ENCODE measurements at places on chromosomes 4 and X. TPM values are rescaled to one million over a fixed set of nuclear protein-coding genes. Genes with fewer than 3 reads are reported as not detected.

GRCh38 chr4:9963328-9963727 is 58.0 kb downstream of the SLC2A9 start:
- no peak for DNase-seq

GRCh38 chr4:37805091-37805490 is 21.4 kb upstream of the PGM2 start:
- no peak for DNase-seq

- no peak for DNase-seq
These were observed 598.2 kb upstream of the NDST4 start for GRCh38 chr4:115711575-115711974.

DNA sequence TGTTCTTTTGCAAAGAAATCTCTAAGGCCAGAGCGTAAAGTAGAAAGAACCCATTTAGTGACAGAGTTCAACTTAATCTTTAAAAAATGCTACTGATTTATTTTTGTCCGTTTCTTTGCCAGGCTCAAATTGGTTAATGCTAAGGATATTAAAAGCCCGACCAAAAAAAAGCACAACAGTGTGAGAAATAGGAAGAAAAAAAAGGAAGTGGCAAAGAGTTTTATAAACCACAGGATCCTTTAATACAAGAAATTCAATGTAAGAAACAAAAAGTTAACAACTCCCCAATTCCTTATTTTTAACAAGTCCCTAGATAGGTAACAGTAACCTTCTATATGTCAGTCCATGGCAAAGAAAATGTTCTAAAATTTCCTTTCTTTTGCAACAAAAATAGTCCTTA is 480.4 kb downstream of the ACTRT1 start:
- no peak for DNase-seq

GRCh38 chr4:6560416-6561172 is 14.4 kb upstream of the MAN2B2 start:
- no peak for DNase-seq

Gene DSPP
- not detected for total RNA-seq

Gene GPM6B
- 2.0 TPM for total RNA-seq
